ENCODE measurements at places on chromosomes 1 and 21.

DNA sequence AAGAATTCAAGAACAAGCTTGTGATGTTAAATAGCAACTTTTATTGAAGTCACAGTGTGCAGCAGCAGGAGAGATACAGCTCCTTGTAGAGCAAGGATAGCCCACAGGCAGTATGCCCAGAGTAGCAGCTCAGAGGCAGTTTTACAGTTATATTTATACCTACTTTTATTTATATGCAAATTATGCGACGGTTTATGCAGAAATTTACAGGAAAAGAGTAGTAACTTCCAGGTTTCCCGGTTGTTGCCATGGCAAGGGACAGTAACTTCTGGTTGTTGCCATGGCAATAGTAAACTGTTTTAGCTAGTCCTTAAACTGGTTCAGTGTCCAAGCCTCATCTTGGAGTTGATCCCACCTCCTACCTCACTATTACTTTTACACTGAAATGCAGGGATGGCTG is 344.6 kb upstream of the LYPLAL1 start:
- DNase-seq, result peak; percentile 31

GRCh38 chr1:16085522-16085921 is 12.1 kb upstream of the FAM131C start:
- no peak for DNase-seq

GRCh38 chr1:223737342-223737741 is 25.0 kb downstream of the CAPN2 start:
- no peak for DNase-seq

DNA sequence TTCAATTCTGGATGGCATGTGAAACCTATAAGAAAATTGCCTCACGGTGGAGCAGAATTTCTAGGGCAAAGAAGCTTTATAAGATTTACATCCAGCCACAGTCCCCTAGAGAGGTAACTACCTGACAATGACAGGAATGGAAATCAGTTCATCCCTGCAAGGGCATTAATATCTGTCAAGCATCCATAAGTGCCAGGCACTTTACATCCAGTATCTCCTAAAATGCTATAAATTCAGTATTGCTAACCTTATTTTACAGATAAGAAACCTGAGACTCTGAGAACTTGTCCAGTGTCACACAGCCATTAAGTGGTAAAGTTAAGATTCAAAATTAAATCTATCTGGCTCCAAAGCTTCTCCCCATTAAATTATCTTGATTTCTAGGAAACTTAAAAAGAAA is 22.3 kb downstream of the RGS13 start:
- no peak for DNase-seq

DNA sequence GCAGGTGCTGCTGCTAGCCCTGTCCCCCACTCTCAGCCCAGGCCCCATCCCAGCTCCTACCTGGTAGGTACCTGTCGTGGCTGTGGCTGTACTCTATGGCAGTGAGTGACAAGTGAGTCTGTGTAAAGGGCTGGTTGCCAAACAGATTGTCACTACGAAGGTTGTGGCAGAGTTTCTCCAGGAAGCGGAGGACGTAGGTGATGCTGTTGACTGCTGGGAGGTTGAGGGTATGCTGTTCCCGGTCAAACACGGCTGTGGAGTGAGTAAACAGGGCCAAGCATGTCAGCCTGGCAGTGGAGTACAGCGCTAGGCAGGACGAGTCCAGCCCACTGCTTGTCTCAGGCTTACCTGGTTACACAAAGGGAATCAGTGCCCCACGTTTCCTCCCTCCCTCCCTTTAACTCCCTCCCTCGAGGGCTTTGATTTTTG is 24.8 kb upstream of the SLFNL1 start:
- no peak for DNase-seq

DNA sequence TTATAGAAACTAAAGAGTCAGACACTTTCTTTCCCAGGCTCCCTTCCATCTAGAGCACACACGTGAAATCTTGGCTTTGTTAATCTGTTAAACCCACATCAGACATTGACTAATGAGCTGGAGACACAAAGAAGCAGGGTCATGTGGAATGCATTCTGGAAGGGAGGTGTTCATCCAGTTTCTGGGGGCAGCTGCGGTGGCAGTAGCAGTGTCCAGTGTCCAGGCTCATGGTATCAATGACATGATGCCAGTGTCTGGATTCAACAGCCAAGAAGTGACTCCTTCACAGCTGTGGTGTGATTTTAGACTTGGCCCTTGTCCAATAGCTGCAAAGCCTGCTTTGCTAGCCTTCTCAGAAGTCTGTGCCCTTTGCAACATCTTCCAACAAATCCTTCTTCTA is 95.2 kb downstream of the NTPCR start:
- DNase-seq, result no peak

- DNase-seq, result peak; percentile 52
Measured at GRCh38 chr1:79259390-79260336, 253.1 kb upstream of the ADGRL4 start.

- no peak for DNase-seq
Measured at GRCh38 chr1:115939455-115939854, 36.9 kb upstream of the SLC22A15 start.

DNA sequence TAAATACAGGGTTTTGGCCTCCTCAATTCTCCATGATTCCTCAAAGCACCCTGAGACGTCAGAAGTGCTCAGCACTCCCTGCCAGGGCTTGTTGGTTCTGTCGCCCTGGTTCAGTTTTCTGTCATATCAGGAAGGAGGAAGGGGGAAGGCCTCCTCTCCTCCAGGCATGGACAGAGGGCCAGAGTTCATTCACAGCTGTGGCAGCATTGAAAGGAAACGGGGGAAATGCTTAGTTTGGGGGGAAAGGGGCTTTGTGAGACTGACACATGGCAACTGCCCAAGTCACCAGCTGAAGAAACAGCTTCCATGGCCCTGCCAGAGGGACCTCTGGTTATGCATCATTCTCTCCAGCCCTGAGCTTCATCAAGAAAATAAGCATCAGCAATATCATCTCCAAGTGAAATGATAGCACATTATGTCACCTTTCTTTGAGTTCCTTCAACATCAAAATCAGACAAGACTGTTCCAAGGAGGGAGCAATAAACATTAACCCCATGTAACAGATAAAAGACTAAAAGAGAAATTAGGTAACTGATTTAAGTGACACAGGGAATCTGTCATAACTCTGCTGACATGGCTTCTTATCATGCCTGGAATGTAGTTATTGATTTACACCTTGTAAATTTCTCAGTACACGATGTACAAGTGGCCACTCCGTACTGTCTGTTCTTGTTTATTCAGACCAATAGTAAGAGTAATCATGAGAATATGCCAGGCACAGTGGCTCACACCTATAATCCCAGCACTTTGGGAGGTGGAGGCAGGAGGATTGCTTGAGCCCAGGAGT is 103.2 kb upstream of the SLC25A33 start:
- no peak for DNase-seq
